ENCODE measurements at places on chromosomes 1 and 21.

- DNase-seq: no peak
Measured at GRCh38 chr21:41972511-41973205, 18.8 kb upstream of the C2CD2 start.

- no peak for DNase-seq
Measured at GRCh38 chr1:208261874-208262273, 17.7 kb upstream of the PLXNA2 start.

DNA sequence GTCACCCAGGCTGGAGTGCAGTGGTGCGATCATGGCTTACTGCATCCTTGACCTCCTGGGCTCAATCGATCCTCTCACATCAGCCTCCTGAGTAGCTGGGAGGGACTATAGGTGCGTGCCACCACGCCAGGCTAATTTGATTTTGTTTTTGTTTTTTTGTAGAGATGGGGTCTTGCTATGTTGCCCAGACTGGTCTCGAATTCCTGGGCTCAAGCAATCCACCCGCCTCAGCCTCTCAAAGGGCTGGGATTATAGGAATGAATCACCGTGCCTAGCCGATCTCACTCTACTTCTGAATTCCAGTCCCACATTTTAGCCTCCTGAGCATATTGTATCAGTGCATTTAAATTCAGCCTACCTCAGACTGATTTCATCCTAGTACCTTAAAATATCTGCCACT is 1.8 kb downstream of the CTXND2 start:
- no peak for DNase-seq

GRCh38 chr1:203539831-203540546 is 46.0 kb downstream of the OPTC start:
- DNase-seq: no peak

GRCh38 chr1:191907121-191907520 is 251.1 kb upstream of the RGS18 start:
- no peak for DNase-seq

DNA sequence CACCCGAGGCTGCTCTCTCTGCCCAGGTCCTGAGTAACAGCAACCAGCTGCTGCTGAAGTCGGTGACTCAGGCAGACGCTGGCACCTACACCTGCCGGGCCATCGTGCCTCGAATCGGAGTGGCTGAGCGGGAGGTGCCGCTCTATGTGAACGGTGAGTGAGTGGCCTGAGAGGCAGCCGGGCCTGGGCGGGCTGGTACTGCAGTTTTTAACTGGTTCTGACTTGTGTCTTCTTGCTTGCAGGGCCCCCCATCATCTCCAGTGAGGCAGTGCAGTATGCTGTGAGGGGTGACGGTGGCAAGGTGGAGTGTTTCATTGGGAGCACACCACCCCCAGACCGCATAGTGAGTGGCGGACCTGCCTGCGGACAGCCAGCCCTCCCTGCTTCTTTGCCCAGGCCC is 91.2 kb upstream of the CD1D start:
- no peak for DNase-seq

- no peak for DNase-seq
Measured at GRCh38 chr1:1324084-1324523, 356 bp downstream of the INTS11 start.

DNA sequence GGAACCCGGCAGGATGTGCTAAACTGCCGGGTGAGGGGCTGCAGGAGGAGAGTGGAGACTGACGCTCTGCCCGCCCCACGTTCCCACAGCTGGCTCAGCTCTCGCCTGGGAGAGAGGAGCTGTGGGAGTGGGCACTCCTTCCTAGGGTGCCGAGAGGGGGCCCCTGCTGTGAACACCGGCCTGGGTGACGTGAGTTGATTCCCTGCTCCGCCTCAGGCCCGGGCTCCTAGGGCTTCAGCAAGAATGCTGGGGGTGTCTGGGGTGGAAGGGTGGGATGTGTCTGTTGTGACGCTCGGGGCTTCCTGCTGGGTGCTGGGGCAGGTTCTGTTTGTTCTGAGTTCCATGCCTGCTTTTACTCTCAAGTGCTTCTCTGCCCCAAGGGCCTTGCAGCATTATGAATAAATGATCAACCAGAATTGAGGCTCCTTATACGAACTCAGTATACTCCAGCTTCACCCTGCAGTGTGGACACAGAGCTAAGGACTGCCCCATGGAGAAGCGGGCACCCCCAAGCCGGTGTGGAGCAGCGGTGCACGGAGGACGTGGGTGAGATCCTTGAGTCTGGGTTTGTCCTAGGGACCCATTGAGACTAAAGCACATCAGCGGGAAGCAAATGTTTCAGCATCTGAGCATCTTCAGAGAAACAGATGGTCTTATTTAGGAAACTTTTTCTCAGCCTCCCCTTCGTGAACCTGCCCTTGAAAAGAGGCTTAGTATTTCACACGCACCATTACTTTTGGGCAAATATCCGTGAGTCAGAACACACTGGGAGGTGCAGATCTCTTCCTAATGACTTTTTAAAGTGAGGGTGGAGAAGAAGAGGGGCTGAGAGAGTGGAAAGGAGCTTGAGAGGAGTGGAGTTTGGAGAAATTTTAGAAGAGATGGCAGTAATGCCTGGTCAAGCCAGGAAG is 41.7 kb downstream of the SYT6 start:
- no peak for DNase-seq

GRCh38 chr1:58580186-58580585 is 3.1 kb upstream of the TACSTD2 start:
- DNase-seq: no peak

DNA sequence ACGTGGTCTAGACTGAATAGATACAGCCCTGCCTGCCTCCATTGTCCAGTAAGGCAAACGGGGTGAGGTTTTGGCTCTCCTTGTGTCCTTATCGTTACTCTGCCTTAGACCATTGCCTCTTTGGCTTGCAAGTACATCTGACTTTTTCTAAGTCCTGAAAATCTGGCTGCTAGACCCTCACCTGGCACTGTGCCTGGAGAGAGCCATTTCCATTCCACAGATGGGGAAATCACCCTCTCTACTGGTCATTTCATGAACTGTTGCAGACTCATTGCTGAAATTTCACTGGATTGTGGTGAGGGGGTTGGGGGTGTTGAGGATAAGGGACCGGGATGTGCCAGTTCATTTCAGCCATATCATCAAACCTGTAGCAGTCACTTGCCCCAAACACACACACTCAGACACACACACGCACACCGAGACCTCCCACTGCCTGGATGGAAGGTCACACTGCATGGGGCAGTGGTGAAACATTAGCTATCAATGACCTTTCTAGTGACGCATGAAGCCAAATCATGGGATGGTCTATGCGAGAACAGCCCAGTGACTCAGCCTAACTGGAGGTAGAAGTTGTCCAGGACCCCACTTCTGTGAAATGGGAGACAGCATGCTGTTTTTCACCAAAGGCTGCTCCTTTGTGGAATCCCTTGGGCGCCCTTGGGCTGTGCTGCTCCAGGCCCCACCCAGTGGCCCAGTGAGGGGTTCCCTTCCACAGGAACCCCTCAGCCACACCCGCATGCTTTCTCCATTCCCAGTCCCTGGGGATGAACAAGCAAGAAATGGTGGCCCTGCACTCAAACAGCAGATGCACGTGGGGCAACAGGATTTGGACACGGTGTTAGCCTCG is 34.9 kb upstream of the VASH2 start:
- peak; percentile 84 for DNase-seq

DNA sequence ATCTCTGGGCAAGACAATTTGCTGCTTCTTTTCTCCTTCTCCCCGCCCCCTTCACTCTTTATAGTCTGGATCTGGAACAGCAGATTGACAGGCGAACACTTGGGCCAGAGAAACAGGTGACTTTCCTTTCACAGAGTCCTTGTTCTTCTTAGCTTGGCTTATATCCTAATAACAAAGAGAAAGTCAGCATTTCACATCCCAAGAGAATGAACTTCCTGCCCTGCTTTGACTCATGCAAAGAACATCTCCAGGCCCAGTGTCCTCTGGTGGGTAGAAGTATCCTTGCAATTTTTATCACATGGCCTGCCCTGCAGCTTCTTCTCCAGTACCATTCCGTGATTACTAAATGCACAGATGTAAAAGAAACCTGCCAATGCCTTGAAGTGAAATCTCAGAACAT is 764.4 kb downstream of the ADGRL2 start:
- DNase-seq: peak; percentile 80

DNA sequence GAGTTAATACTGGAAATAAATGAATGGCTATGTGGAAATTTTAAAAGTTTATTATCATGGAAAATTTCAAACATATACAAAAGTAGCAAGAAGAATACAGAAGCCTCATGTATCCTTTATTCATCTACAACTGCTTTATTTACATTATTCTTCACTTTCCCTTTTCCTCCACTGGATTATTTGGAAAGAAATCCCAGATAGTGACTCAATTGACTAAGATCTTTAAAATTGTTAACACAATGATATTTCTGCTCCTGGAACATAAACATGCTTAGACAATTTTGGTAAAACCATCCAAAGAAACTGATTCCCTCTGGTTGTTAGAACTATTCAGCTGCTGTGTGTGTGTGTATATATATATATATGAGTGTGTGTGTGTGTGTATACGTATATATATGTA is 116.2 kb downstream of the TGFB2 start:
- DNase-seq: no peak

- DNase-seq: no peak
Measured at GRCh38 chr1:96887501-96887900, 165.9 kb downstream of the PTBP2 start.

DNA sequence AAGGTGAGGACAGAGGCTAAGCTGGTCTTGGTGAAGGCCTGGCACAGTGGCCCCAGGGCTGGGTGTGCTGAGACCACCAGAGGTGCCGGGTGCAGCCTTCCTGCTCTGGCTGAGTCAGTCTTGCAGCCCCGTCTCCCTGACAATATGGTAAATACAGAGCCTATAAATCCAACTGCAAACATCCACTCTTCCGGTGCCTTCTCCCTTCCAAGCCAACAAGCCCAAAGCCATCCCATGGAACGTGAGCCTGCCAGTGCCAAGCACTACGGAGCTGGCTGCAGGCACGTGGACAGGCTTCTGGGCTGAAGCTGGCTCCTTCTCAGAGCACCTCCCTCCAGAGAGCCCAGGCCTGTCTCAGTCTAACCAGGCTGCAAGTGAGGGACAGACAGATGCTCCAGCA is 70.0 kb downstream of the TRABD2B start:
- no peak for DNase-seq

DNA sequence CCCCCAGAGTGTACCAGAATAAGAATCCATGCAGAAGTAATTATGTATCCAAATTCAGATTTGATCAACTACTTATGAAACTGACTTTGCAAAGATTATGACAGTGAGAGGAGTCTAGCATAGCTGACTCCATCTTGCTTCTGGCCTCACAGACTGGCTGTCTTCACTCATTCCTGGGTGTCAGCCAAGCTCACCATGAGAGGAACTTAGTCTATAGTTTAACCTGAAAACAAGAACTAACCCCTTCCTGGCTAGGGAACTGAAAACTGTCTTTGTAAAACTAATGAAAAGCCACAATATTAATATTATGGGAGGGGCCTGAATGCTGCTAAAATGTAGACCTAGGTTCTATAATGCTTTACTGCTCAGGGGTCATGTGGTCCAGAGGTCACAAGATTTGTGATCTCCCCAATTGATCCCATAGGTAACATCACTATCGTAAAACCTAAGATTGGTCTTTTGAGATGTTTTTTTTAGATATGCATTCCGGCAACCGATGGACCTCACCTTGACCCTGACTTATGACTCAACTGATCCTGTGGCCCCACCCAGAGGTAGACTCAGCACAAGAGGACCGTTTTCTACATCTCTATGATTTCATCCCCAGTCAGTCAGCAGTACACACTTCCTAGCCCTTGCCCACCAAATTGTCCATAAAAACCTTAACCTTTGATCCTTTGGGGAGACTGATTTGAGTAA is 55.2 kb downstream of the ATP1B1 start:
- peak; percentile 34 for DNase-seq
